NCI-H1048 (cell line): ENCODE measurements at places on chromosomes 11 and 22.

GRCh38 chr11:116984589-116984988, 113.6 kb downstream of the SIK3 start:
- DNase-seq = no peak

DNA sequence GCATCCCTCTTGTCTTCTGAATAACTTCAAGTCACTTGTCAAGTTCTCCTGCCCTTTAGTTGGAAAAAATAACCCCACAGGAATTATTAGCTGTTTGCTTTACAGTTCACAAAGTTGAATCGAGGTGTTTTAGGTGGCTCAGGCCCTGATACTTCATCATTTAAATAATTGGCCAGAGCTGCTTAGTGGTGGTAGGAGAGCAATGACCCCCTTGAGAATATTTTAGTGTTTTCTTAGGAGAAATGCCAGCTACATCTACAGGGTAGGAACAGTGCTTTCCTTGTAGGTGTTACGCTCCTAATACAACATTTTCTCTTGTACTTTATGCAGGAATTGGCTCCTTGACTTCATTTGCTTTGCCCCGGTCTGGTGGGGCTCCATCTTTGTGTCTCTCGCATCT, 73.2 kb downstream of the C22orf31 start:
- DNase-seq = no peak

DNA sequence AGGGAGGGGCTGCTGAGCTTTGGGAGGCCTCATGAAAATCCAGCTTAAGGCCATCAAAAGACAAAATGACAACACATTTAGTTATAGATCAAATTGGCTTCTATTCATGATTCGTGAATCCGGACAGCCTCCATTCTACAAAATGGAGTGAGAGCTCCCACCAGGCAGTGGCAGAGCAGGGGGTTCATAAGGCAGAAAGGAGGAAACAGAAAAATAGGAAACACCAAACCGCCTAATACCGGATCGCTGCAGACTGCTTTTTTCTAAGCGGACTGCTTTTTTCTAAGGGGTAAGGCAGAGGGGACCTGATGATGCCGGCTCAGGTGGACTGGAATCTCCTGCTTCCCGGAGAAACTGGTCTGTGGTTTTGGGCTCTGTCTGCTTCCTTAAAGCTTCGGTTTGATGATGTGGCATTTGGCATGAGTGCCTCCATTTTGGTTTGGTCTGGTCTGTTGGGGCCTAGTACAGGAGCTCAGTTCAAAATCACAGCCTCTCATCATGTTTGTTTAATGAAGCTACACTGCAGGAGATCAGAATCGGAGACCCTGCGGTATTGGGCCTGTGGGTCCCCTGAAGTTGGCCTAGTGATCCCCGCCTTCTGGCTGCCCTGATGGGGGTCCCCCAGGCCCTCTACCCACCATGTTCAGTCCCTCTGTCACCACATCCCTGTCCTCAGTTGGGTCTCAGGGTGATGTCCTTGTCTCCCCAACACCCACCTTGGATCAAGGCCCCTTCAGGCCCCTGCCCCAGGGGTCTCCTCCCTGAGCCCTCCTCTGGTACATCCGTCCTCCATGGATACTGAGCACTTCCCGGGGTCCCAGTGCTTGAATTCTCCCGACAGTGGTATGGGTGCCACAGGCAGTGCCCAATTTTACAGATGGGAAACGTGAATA, 1.2 kb downstream of the ALDH3B1 start:
- no peak for DNase-seq

DNA sequence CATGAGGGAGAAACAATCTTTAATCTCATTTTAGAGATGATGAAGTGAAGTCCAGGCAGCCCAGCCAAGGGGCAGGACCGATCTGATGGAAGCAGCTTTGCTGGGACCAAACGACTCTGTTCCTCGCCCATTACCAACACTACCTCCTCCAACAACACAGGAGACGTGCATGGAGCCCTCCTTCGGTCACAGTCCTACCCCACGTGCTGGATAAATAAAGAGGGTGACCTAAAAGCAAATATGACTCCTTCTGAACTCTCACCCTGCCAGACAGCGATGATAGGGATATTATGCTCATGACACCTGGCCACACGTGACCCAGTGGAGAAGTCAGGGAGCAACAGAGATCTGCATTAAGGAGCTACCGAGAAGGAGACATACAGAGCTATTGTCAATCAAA, 26.0 kb downstream of the SCGB1A1 start:
- DNase-seq = no peak

GRCh38 chr11:119121811-119122124, 388 bp downstream of the HINFP start:
- no peak for DNase-seq

GRCh38 chr22:45231293-45231692, 9.4 kb downstream of the KIAA0930 start:
- no peak for DNase-seq

- no peak for DNase-seq
Observed at GRCh38 chr11:555780-556661, 4.5 kb downstream of the LMNTD2 start.

DNA sequence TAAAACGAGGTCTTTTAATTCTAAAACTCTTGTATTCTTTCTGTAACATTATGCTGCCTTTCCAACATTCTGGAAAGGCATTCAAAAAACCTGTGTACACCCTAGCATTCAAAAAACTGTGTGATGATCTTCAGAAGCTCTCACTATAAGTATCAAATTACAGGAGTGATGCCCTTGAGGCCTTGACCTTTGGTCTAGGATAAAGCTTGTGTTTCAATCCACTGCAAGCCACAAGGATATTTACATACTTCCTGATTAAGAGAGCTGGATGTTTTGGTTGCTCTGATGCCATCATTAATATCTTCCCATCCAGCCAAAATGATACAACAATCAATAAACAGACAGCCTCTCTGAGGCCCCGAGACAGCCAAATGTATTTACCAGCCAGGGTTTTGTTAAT, 11.9 kb downstream of the CLPB start:
- no peak for DNase-seq

GRCh38 chr11:61657566-61658290, 22.5 kb upstream of the DAGLA start:
- no peak for DNase-seq

DNA sequence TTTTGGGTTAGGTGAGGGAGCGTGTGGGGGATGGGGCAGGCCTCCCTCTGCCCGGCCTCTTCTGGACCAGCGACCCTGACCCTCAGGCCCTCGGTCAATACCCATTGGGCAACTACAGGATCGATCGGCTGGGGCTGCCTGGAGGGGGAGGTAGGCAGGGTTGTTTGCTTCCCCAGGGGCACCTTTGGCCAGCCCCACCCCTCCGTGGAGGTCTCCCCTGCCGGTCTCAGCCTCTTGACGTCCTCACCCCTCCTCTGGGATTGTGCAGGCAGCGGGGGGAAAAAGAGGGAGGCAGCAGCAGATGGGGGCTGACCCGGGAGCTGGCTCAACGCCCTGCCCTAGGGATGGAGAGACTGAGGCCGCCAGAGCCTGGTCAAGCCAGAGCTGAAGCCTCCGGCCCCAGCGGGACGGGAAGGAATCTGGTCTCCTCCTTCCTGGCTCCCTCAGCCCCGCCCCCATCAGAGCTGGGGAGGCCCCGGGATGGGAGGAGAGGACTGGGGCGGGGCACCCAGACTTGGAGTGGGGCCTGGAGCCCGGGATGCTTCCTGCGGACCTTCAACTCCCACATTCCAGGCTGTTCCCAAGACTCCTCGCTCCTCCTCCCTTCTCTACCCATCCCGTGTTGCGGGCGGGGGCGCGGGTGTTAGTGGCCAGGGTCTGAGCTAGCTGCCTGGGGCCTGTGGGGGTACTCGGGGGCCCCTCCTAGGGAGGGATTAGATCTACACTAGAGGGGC, 14.4 kb upstream of the CDC42EP1 start:
- no peak for DNase-seq

DNA sequence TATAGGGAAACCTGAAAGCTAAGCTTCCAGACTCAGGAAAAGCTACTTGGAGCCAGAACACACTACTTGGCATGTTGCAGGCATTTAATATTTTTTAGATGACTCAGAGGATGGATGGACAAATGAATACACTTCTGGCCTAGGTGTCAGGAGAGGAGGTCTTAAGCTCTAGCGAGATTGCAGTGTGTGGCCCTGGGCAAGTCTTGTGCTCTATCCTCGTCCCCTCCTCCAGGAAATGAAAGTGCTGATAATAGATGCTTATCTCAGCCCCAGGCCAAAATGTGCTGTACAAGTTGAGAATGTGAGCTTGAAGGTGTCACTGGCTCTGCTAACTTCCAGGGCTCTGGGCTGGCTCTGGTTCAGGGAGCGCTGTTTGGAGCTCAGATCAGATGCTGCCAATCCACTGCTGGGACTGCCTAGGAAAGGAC, 136.3 kb downstream of the PKNOX2 start:
- DNase-seq = no peak

DNA sequence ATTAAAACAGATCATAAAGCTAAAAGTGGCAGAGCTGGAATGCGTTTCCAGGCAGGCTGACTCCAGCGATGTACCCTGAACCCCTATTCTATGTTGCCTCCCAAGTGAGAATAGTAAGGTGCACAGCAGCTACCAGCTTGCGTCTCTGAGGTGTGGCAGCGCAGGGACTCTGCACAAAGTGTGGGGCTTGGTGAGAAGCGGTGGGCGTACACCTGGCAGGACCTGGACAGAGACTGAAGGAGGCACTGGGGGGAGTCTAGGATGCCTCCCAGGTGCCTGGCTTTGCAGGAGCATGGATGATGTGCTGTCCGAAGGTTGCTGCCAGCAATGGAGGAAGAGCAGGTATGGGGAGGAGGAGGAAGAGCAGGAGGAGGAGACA, 42.9 kb downstream of the AMPD3 start:
- no peak for DNase-seq

- no peak for DNase-seq
Observed at GRCh38 chr11:95341221-95341620, 110.2 kb upstream of the SESN3 start.

DNA sequence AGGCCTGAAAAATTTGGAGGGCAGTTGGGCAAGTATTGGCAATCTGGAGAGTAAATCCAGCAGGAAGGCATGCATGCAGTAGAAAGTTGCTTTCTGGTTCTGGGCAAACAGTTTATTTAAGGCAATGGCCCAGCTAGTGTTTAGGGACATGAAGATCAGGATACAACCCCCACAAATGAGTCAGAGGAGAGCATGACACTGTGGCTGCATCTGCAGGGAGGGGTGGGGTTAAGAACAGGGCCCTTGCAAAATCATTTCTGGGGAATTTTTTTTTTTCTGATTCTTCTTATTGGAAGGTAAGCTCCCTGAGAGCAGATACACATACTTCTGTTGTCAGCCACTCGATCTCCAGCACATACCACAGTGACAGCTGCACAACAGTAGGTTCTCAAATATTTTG, 61.1 kb downstream of the FDX1 start:
- no peak for DNase-seq

- DNase-seq = no peak
Observed at GRCh38 chr22:27483095-27483785, 318.3 kb downstream of the MN1 start.

GRCh38 chr11:70306586-70307033, 36.1 kb downstream of the PPFIA1 start:
- DNase-seq = no peak

- DNase-seq = no peak
Observed at GRCh38 chr11:11624204-11624603, 2.4 kb upstream of the GALNT18 start.

DNA sequence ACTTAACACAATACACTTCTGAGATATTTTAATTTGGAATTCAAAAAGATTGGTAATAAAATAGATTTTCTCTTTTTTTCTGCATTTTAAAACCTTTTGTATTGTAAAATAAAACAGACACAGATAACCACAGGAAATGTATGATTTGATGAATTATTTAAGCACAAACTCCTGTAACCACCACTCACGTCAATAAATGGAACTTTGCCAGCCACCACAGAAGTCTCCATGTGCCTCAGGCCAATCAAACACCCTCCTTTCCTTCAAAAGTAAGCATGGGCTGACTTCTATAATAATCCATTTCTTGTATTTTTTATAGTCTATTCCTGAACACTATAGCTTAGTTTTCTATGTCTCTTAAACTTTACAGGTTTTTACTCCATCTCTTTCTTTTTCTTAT, 721.7 kb downstream of the DLG2 start:
- no peak for DNase-seq

DNA sequence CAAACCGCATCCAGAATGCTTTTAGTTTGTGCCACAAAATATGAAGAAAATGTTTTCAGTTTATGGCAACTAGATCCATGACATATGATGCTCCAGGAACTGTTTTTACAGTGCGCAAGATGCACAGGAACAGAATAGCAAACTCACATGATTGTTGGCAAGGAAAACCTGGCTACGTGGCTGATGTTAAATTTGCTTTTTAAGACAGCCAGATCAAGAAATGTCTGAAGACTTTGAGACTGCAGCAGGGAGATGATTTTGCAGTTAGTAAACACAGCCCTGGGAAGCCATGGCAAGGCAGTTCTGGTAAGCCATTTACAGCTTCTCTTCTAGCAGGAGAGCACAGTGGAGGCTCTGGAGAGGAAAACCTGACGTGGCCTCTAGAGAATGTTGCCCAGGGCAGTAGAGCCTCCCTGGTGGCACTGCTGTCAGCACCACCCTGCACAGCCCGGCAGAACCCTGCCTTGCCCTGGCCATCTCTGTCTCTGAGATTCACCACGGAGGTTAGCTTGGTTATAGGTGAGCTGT, 69.8 kb upstream of the TNRC6B start:
- no peak for DNase-seq

DNA sequence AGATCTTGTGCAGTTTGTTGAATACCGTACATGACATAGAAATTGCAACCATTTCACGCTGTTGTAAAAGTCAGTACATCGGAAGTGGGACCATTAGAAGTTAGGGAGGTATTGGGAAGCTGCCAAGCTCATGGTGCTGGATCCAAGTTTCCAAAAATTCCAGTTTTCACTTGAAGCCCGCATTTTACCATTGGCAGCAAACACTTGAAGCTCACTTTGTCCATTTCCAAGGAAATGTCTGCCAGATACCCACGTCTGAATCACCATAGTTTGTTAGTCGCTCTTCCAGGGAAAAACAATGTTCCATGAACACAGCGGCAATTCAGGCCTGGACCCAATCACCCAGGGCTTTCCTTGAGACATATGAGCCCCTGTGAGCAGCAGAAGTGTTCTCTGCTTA, 22.6 kb upstream of the PARVB start:
- no peak for DNase-seq

GRCh38 chr11:67504005-67504949, 886 bp downstream of the PITPNM1 start:
- no peak for DNase-seq

GRCh38 chr11:116882386-116882785, 45.0 kb upstream of the APOA1 start:
- no peak for DNase-seq

DNA sequence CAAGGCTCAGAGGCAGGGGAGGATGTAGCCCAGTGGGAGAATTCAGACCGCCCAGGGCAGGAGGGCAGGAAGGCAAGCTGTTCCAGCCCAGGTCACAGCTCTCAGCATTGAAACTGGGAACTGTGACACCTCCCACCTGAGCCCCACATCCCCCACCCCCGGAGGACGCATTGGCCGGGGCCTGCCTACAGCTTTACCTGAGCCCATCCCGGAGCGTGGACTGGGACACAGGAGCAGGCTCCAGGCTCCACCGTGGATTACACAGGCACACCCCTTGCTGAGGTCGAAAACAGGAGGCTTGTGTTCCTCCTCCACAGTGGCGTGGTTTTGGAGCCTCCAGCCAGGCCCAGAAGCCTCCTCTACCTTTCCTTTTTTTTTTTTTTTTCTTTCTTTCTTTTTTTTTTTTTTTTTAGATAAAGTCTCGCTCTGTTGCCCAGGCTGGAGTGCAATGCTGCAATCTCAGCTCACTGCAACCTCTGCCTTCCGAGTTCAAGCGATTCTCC, 9.1 kb upstream of the PGA3 start:
- no peak for DNase-seq

- DNase-seq = no peak
Observed at GRCh38 chr11:8685820-8686219, 3.2 kb downstream of the RPL27A start.

GRCh38 chr11:18091731-18092130, 14.2 kb downstream of the SAAL1 start:
- no peak for DNase-seq
